ENCODE measurements at places on chromosomes 3 and 15.

- no peak for DNase-seq
These were observed 7.1 kb upstream of the LMOD3 start for GRCh38 chr3:69129531-69129930.

DNA sequence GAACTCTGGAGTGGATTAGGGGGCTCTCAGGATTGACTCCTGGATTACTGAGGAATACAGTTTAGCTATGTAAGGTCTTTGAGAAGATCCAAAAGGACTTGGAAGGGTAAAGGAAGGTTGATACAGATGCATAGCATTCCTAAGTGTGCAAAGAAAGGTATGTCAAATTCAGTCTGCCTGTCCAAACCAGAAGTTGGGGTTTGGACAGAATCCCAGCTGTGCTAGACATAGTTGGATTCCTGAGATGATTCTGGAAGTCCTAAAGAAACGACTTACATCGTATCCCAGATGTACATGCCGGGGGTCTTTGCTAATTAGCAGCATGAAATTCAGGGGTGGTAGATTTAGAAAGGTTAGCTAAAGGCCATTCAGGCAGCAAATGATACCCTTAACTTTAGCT lies 97.7 kb upstream of the TSPAN3 start:
- no peak for DNase-seq

DNA sequence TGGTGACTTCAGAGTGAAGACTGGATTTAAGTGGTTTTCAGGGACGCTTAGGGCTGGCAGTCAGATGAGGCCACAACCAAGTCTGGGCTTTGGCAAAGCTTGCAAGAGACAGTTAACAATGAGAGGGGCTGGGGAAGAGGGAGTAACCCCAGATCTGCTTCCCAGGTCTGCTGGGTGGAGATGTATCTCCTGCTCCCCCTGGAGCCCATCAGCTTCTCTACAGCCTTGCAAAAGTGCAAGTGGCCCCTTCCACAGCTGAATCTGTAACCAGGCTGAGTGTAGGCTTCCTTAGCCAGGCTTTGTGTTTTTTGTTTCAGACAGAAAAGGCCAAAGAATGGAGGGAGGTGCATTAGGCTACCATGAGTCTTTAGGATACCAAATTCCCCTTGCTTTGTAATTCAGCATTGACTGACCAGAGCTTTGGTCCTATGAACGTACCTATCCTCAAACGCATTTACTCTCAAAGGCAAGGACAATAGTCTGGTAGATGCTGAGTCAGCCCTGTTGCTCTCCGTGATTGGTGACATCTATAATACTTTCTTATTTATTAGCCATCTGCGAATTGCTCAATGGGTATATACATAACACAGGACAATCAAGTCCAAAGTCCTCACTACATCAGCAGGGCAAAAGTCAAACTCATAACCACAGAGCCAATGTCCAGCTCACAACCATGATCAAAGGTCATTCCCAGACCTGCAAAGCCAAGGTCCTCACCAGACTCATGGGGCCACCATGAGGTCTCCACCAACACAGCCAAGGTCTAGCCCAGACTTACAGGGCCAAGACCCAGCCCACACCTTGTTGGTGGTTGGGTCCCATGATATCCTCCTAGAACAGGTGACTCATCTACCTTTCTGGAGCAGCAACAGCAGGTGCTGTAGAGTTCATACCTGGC lies 17.1 kb downstream of the CCDC13 start:
- DNase-seq: peak; percentile 70

DNA sequence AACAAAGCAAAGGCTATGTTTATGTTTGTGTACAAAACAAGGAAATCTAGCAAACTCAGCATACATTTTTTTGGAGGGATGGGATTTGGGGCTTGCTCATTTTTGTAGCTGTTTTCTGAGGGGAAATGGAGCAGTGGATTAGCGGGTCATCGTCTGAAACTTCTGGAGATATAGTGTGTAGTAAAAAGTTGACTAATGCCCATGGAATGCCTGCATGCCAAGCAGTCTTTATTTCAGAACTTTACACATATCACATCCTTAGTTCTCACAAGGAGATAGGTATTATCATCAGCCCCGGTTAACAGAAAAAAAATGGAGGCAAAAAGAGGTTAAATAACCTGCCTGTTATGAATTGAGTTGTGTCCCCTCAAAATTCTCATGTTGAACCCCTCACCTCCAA lies 47.1 kb downstream of the ATP13A4 start:
- no peak for DNase-seq

DNA sequence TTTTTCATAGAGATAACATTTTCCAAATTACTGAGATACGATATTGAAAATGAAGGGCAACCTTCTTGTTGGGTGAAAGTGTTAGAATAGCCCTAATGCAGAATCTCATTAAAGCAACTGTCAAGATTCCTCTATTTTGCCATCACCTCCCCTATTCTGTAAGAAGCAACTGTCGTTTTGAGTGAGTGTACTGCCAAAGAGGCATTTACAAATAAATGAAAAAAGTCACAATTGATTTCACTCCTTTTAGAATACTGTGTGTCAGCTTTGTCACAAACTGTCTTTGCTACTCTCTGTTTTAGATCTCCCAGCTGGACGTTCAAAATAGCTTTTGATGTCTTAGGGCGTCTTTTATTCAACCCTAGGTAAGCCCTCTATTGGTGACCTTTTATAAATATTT lies 322.8 kb upstream of the NAALADL2 start:
- DNase-seq: no peak

All from Karpas-422 (cell line).